ENCODE measurements at places on chromosomes 6 and 20.
A peak's percentile ranks its signal among the peaks of the same experiment; 100 is the strongest.

DNA sequence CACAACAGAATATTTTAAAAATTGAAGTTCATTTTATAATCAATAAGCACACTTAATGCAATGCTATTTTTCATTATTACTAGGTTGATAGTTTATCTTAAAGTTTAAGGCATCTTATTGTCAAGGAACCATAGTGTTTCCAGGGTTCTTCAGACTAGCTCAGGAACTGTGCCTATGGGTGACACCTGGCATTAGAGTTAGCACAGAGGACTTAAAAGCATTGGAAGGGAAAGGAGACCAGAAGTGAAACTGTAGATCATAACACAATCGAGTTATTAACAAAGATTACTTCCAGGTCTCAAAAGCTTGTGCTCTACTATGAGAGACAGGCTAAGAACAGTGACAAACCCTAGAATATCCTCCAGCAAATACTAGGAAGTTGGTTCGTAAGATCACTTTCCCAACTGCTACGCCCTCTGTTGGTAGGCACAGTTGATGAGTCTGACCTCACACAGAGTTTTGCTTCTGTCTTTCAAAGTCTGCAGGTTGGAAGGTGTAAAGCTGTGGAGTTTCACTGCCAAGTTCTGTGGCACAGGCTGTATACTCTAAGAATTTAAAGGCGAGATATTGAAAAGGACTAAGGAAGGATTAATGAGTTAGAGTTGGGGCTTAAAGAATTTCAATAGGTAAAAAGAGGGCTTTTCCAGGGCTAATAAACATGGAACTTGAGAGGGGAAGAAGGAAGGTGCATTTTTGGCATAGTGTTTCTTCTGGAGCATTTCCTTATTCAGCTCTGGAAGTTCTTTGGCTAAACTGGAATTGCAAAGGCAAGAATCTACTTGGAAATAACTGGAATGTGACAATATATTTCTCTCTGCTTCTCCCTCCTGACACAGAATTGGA lies 531.3 kb upstream of the JAG1 start:
- DNase-seq, result peak; percentile 28

DNA sequence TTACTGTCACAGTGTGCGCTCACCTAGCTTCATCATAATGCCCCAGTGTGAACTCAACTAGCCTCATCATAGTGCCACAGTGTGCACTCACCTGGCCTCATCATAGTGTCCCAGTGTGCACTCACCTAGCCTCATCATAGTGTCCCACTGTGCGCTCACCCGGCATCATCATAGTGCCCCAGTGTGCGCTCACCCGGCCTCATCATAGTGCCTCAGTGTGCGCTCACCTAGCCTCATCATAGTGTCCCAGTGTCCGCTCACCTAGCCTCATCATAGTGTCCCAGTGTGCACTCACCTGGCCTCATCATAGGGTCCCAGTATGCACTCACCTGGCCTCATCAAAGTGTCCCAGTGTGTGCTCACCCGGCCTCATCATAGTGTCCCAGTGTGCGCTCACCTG lies 10.6 kb downstream of the TMEM242 start:
- no peak for DNase-seq

DNA sequence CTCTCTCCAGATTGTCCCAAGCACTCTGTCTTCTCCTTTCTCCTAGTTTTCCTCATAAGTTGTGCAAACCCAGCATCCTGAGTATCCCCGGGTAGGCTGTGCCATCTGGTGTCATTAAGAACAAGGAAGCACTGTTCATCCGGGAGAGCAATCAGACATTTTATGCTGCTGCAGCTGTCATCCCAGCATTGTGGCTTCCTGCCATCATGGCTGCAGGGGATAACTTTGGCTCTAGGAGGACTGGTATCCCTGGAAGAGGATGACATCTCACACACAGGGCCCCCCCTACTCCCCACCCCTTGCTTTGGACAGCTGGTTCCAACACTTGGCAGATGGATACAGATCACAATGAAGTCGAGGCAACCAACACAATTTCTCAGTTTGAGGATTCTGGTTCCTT lies 1195.1 kb upstream of the MAP3K7 start:
- DNase-seq, result no peak

DNA sequence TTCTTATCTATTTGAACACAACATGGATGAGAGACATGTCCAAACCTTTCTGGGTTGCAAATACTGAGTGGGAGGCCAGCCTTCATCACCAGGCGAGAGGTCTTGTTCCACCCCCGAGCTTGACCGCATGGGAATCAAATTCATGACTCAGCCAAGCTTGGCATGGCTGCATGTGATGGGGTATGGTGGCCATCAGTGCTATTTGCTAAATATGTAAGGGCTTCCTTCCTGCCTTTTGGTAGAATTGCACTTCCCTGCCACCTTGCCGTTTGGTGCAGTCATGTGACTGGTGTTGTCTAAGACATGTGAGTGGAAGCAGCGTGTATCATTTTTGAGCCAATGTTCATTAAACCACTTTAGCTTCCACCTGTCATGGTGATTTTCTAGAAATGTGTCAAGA lies 508.9 kb upstream of the SULF2 start:
- DNase-seq, result no peak

GRCh38 chr6:48736501-48737206 lies 625.7 kb upstream of the PTCHD4 start:
- DNase-seq, result no peak

DNA sequence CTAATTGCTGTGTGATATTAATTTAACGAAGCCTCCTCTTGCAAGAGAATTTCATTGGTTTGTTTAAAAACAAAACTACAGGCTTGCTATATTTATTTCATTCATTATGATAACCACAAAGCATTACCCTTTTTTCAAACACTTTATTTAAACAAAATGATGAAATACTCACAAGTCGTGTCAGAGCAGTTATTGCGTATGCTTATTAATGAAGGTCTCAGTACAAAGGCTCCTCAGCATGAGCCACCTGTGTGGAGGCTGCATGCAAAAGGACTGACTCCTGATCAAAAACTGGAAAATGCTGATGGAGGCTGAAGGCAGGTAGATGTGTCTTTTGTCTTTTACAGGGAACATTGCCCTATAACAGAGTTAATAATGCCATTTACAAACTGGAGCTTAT lies 130.5 kb downstream of the CRYBG1 start:
- DNase-seq, result no peak

DNA sequence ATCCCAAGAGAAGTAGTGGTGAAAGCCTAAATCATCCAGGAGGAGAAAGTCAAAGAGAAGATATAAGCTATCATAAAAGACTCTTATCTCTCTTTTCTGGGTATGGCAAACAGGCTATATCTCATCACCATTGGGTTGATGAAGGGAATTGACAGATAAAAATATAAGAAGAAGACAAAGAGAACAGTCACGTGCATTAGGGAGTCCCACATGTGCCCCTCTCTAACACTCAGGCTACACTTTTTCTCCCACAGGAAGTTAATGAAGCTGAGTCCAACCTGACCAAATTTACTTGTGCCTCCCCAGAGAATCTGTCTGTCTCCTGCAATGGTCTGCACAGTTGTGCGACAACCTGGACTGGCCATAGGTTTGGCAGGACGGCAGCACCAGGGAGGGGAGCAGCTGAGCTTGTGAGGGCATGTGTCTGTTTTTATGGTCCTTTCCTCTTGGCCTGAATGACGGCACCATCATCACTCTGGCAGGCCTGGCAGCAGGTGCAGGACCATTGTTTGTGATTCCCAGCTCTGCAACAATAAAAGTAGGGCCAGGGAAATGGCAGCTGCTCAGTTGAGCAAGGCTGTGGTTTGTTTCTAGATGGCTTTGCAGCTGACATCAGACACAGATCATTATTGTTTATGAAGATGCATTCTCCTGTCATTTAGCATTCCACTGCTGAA lies 144.5 kb upstream of the MCHR2 start:
- DNase-seq, result no peak

- DNase-seq, result no peak
Measured at GRCh38 chr6:20156824-20157223, 55.4 kb downstream of the MBOAT1 start.

DNA sequence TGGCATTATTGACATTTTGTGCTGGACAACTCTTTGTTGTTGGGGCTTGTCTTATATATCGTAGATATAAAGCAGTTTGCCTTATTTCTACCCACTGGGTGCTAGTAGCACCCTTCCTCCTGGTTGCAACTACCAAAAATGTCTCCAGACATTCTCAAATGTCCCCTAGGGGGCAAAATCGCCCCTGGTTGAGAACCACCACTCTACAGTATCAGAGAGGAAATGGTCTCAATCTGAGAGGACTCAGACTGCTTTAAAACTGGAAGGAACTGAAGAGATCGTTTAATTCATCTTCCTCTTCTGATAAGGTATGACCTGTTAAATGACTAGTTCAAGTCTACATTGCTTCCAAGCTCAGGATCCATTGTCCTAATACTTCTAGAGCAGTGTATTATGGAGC lies 14.9 kb downstream of the SH3BGRL2 start:
- no peak for DNase-seq

DNA sequence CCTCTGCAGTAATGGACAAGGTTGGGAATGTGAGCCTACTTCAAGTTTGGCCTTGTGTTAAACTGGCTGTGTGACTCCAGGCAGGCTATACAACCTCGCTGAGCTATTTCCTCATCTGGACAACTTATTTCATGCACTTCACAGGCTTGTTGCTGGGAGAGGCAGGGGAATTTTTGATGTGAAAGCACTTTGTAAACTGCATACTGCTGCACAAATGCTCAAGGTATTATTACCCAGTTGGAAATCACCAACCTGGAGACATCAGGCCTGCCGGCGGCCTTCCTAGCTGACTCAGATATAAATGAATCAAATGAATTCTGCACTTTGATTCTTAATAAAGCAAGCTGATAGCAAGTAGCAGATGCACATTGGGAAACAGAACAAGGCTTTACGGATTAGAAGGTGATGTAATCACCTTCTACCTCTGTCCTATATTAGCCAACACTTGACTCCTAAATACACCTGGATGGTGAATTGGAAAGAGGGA lies 10.1 kb downstream of the JARID2 start:
- no peak for DNase-seq

- no peak for DNase-seq
Measured at GRCh38 chr20:48209102-48209501, 423.8 kb upstream of the SULF2 start.

GRCh38 chr6:169101981-169102380 lies 151.7 kb downstream of the THBS2 start:
- no peak for DNase-seq

DNA sequence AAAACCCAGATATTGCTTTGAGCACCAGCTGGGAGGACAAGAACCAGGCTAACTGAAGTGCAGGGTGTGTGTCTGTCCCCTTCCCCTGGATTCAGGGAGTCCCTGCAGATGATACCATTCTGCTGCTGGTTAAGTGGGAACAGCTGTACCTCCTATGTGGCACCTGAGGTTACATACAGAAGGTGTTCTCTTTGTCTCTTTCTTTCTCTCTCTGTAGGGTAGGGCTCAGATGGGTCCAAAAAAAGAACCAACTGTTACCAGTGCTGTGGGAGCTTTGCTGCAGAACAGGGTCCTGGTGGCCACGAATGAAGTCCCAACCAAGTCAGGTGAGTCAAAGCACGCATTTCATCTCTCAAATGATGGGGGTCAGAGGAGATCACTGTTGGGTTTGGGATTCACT lies 38.6 kb downstream of the ZC2HC1B start:
- no peak for DNase-seq

GRCh38 chr6:113019176-113019575 lies 672.0 kb downstream of the RFPL4B start:
- DNase-seq, result no peak

GRCh38 chr6:24382220-24382540 lies 20.6 kb upstream of the MRS2 start:
- no peak for DNase-seq

DNA sequence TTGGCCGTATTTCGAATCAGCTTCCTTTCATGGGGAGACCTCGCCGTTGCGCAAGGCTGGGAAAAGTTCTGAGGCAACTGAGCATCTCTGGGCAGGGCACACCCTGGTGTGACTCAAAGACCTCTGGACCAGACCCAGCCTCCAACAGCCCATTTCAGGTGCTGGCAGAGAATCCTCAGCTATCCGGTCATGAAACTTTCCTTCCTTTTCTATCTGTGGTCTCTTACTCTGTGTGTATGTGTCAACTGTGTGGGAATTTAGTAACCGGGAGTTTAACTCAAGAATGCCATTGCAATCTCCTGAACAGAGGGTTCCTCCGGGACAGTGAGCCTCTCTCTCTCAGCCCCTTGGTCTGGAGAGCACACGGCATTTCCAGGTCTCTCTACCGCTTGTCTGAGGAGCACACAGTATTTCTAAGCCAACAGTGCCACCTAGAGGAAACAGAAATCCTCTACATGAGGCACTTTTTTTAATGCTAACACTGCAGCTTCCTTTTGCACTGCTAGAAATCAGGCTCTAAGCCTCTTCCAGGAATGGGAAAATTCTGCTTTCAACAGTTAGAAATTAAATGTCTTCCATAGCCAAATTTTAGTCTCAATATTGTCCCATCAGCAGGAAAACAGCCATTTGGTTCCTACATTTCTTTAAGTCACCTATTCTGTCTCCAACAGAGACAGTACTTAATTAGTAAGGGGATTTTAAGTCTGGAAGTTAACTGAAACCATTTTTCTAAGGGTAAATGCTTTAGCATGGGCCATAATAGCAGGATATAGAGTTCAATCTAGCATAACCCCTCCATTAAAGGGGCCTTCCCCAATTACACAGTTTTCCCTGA lies 32.7 kb downstream of the PLN start:
- DNase-seq, result no peak

DNA sequence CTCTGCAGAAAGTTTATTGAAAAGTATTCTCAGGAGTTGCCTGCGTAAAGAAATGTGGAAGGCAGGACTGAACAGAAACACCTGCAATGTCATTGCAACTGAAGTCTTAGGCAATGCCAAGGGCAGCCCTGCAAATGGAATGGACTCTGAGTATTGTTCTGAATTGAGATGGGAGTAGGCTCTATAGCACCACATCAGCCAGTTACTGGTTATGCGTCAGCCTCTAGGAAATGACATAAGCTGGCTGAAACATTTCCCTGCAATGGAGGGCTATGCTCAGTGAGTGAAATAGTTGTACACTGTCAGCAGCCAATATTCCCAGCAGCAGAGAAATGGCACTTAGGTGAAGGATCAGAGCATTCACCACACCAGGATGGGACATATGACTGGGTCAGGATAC lies 13.8 kb upstream of the GJE1 start:
- DNase-seq, result no peak

DNA sequence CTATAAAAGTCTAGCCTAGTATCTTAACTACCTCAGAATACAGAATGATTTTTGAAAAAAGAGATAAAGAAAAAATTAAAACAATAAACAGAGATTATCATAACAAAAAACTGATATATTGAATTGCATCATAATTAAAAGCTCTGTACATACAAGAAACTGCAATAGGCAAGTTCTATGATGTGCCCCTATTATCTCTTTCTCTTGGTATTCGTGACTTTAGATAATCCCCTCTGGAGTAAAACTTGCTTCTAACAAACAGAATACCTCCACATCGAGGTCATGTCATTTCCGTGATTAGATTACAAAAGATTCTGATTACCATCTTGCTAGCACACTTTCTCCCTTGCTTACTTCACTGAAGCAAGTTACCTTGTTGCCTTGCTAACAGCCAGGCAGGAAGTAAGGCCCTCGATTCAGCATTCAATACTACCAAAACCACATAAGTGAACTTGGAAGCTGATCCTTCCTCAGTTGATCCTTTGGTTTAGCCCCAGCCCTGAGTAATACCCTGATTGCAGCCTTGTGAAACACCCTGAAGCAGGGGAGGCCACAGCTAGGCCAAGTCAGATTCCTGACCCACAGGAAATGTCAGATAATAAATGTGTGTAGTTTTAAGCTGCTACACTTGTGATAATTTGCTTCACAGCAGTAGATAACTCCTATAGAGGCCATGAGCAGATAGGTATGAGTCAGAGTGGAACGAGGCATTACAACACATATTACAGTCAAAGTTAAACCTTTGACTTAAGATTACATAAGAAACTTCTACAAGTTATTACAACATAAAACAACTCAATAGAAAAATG lies 53.7 kb upstream of the TMX4 start:
- DNase-seq, result no peak

GRCh38 chr6:31586599-31587281 lies 663 bp downstream of the LST1 start:
- DNase-seq, result no peak
